Cortex of kidney (tissue), 1 donor: ENCODE measurements at places on chromosomes 2 and 18.

DNA sequence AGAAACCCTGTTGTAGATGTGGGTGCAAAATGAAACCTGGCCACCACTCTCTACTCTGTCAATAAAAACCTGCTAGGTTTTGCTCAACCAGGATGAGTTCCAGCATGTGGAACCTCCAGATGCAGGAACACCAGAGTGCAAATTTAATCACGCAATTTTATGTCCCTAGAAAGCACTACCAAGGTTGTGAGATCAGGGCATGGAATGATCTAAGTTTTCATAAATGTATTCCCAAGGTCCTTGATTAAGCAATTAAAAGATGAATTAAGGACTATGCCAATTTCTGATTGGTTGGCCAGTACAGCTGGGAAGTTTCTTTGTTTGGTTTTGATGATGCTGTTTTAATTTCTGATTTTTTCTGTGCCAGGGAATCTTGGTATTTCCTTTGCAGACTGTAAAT is 179.2 kb downstream of the KCNS3 start:
- DNase-seq = no peak

DNA sequence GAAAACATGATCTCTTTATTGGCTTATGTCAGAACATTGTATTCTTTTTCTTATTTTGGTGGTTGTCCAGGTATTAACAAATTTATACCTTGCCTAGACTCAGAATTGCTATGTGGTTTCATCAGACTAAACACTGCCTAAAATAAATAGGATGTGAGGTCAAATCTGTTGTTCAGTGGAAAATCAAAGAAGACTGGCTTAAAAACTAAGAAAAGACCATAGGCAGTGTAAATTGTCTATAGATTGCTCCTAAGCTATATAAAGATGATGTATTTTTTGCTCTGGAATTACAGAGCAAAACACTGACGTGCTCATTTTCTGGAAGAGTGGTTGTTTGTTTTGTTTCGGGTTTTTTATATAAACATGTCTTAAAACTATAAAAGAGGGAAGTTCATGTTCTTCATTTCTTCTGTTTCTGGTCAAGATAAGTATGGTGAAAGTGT is 266.0 kb downstream of the ALPK2 start:
- DNase-seq = no peak

DNA sequence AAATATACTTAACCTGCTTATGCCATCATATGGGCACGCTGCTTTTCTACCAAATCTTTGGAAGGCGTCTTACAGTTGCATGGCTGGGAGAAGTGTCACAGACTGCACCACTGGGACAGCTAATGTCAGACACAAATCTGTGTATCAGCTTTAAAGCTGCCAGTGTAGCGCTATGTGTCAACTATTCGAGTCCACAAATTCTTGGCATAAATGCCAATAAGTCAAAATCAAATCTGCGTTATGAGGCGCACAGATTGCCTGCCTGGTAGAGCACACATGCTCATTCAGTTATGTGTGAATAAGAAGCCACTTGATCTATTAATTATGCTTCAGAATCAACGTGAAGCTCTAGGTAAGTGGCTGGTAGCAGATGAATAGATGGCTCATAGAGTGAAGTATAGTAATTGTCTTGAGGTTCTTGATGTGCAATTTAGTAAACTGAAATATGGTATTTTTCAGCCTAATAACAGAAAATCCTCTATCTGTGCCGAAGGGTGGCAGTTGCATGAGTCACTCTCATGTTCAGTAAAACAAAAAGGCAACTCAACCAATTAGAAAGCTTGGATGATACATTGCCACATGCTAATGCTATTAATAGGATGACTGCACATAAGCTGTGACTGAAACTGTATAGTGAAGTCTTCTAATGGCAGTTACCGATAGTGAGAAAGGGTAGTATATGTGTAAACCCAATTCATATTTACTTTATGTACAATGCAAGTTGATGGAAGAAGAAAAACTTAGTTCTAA is 52.0 kb downstream of the DCC start:
- DNase-seq = no peak

GRCh38 chr18:51134721-51135120 is 62.8 kb downstream of the MEX3C start:
- no peak for DNase-seq

DNA sequence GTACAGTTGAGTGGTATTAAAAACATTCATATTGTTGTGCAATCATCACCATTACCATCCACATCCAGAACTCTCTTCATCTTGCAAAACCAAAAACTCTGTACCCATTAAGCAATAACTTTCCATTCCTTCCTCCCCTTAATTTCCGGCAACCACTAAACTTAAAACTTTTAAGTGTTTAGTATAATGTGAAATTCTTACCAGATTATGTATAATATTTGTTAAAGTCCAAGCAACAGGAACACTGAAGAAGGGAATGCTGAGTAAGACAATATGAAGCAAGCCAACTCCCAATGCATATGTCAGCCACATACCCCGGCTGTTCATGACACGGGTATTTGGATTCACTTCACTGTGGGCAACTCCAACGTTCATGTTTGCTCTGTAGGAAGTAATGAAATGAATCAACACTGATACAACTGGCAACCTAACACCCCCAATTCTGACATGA is 1.9 kb downstream of the ORMDL1 start:
- no peak for DNase-seq

- no peak for DNase-seq
Measured at GRCh38 chr2:238509151-238509835, 82.6 kb downstream of the ASB1 start.

DNA sequence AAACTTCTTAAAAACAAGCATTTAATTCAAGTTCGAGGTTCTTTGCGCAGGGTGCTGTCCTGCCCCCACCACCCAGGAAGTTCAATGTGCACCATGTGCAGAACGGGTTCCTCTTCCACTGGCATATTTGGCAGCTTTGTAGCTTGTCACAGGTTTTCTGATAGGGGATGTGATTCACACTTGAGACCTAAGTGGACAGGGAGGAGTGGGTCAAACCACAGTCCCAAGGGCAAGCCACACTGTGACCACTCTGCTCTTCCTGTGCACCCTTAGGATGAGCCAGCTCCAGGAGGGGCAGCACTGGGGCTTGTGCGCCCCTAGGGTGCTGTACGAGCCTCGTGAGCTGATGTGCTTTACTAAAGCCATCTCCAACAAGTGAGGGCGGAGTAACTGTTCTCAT is 82.5 kb downstream of the TGFA start:
- DNase-seq = no peak

DNA sequence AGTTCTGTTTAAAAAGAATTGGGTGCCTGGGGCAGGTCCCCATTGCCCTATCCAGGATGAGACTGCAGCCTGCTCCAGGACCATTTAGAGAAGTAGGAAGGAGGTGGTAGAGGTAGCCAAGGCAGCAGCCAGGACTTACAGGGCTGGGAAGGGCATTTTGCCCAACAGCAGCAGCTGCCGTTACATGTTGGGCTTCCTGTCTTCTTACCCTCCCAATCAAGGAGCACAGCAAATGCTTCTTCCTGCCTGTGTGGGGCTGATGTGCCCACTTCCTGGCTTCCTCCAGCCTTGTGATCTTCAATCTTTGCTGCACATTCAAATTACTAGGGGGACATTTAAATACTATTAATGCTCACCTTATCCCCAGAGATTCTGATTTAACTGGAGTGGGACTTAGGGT is 112.0 kb downstream of the QPCT start:
- DNase-seq = no peak

DNA sequence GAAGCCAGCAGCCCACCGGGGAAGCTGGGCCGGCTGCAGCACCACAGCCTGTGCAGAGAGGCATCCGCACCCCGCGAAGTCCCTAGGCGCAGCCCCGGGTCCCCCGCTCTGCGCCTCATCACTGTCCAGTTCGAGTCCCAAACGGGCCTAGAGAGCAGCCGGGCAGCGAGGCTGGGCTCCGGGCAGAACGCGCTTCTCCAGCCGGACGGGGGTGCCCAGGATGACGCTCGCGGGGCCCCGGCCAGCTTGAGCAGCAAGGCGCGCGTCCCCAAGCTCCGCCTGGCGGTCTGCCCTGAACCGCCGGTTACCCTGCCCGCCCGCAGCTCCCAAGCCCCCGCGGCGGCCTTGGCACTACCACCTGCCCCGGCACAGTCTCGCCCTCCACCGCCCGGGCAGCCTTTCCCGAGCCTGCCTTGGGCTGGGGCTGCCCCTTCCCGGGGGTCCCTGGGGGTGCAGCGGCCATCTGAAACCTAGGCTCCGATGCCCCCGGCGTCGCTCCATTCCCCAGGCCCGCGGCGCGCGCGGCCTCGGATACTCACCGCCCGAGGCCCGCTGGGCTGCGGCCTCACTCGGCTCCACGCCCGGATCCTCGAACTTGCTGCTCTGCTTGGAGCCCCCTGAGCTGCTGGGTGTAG is 591 bp downstream of the SLC16A14 start:
- no peak for DNase-seq

GRCh38 chr2:133717497-133717896 is 149.2 kb upstream of the NCKAP5 start:
- no peak for DNase-seq

DNA sequence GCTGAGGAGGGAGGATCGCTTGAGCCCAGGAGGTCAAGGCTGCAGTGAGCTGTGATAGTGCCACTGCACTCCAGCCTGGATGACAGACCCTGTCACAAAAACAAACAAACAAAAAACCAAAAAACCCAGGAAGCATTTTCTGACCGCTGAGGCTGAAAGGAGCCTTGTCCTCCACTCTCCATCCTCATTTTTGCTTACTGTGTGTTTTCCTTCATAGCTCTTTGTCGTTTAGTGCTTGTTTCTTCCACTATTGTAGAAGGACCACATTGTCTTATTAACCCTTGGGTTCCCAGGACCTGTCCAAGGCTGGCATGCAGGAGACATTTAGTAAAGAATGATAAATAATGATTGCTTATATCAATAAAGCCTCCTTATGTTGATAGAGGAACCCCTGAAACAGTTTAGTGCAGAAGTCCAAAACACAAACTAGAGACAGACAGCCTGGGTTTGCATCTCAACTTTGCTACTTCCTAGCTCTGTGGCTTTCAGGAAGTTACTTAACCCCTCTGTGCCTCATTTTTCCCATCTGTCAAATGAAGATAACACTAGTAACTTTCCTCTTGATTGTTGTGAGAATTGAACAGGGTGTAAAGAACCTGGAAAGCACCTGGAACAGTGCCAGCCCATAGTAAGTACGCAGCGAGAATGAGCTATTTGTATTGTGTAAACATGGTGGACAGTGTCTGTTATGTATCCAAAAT is 126.0 kb downstream of the LPIN1 start:
- DNase-seq = no peak

GRCh38 chr2:98161186-98161585 is 74.2 kb downstream of the VWA3B start:
- no peak for DNase-seq

GRCh38 chr2:12817870-12818269 is 101.1 kb downstream of the TRIB2 start:
- DNase-seq = no peak

GRCh38 chr2:7612969-7613368 is 695.8 kb downstream of the RNF144A start:
- no peak for DNase-seq

DNA sequence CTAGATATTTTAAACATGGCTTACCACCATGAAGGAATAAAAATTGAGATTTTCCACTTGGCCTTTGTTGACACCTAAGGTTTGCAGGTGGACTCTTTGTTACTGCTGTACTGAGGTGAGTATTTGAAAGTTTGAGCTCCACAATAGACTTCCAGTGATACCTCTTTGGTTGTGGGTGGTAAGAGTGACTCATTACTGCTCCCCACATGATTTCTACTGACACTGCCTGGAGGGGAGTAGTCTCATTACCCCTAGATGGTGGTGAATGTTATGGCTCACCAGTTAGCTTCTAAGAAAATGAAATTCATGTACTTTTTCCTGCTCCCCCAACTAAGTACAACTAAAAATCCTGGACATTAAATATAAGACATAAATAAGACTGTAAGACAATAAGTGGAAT is 1183.1 kb upstream of the TMEFF2 start:
- no peak for DNase-seq

DNA sequence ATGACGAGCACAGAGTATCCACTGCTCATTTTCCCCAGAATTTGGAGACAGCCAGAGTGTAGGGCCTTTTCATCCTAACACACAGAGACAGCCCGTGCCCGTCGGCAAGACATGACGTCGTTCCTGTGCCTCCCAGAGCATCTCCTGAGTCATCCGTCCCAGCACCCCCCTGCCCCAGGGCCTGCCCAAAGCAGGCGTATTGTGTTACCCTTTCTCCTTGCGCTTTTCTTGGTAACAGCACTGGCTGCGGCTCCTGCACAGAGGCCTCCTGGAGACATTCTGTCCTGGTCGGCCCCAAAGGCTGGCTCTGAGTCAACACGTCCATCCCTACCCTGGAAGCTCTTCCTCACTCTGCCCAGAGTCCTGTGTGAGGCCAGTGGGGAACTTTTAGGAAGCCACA is 217.1 kb downstream of the KLHL29 start:
- DNase-seq = no peak

DNA sequence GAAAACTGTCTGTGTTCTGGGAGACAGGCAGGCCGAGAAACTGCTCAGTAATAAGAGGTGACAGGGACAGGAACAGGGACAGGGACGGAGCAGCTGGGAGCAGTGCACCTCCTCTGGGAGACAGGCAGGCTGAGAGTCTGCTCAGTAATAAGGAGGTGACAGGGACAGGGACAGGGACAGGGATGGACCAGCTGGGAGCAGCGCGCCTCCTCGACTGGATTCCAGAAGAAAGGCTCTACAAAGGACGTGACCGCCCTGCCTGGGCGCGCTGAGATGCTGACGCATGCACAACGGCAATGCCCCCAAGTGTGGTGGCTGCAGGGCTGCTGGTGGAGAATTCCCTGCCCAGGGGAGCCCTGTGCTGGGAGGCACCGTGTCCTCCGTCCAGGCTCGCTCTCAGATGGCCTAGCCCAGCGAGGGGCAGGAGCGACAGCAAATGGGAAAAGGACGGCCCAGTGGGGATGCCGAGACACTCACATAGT is 44.2 kb upstream of the PXDN start:
- no peak for DNase-seq

- no peak for DNase-seq
Measured at GRCh38 chr2:224997802-224998201, 44.5 kb downstream of the DOCK10 start.

DNA sequence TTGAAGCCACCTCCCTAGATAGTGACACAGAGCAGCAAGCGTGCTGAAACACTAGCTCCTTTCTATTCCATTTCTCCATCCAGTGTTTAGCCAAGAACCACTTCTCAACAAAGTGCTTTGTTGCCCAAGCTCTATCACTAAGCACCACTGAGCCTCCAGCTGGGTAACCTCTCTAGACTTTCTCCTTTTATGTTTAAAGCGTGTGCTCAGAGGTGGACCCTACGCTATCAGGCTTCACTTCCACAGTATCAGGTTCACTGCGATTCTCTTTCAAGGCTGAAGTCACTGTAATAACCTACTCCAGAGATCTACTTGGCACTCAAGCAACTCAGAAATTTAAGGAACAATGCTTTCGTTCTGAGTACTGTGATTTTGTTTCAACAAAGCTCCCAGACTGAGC is 197.9 kb downstream of the LNPK start:
- no peak for DNase-seq

- no peak for DNase-seq
Measured at GRCh38 chr2:111663471-111664274, 220.3 kb downstream of the ANAPC1 start.

DNA sequence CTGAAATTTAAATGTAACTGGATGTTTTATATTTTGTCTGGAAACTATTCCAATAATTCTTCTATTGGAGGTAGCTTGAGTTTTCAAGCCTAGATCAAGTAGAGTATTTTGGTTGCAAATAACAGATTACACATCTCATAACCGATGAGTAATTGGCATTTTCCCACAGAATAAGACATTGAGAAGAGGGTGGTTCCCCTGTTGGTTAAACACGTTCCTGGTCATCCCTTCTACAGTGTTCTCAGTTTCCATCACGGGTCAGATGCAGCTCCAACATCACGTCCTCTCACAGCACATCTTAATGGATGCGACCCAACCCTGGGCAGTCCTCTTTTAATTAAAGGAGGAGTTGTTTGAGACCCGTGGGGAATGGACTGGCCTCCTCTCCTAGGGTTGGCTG is 149.0 kb upstream of the ZNF516 start:
- no peak for DNase-seq
